ENCODE measurements at places on chromosomes 3 and 15. TPM values are rescaled to one million over a fixed set of nuclear protein-coding genes. Genes with fewer than 3 reads are reported as not detected.
A peak's percentile ranks its signal among the peaks of the same experiment; 100 is the strongest.

The ZBBX gene
- total RNA-seq: not detected

The ALDH1A3 gene
- total RNA-seq: 0.38 TPM

The NUP210 gene
- total RNA-seq: 128 TPM

DNA sequence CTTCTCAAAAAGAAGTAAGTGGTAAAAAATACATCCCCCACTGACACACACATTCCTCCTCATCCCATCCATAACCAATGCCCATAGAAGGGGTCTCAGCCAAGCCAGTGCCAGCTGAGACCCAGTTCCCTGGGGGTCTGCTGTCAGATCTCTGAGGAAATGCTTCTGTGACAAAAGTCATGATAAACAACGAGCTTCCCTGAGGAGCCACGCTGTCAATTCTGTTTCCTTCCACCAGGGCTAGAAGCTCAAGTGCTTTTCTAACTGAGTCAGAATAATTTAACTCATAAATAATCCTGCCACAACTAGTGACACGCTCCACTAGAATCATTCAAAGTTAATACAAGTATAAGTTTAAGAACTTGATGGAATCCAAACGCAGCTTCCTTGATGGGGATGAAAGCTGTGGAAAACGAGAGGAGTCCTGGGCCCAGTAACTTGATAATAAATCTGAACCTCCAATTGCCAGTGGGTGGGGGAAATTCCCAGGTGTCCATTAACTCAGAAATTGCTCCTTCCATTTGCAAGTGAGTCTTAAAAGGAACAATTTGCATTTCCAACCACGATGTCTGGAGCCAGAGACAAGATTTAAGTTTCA is 348.7 kb upstream of the LMCD1 start:
- no peaks in the 10 kb centered on the region for H3K4me1 ChIP-seq
- no peaks in the 10 kb centered on the region for H3K36me3 ChIP-seq
- H3K4me3 ChIP-seq: no peak overlapping the region
- no peak overlapping the region for H3K27ac ChIP-seq
- DNase-seq: no peak

DNA sequence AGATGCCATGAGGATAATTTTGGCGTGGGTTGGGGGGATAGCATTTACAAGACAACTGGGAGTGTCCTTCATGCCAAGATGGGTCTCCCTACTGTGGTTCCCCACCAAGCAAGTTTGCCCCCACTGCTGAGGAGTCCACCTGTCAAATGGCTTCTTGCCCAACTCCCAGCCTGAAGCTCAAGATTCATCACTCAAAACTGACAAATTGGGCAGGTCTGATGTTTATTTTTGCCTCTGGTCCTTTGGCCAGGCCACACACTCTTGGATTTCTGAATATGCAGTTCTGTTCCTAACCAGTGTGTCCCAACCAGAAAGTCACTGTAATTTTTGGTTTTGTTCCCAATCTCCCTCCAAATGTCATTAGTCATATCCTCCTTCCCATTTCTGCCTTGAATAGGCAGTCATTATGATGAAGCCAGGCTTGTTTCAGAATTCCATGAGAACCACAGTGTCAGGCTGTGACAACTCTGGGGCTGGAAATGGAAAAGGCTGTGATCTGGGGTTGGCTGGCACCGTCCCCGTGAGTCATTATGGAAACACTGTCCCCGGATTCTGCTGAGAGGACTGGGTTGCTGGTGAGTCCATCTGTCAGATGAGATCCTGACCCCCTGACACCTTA is 29.3 kb upstream of the MEF2A start:
- H3K27me3 ChIP-seq: no peaks in the 10 kb centered on the region
- no peak overlapping the region for H3K27ac ChIP-seq
- no peak for DNase-seq
- H3K36me3 ChIP-seq: no peaks in the 10 kb centered on the region
- H3K4me3 ChIP-seq: no peak overlapping the region

DNA sequence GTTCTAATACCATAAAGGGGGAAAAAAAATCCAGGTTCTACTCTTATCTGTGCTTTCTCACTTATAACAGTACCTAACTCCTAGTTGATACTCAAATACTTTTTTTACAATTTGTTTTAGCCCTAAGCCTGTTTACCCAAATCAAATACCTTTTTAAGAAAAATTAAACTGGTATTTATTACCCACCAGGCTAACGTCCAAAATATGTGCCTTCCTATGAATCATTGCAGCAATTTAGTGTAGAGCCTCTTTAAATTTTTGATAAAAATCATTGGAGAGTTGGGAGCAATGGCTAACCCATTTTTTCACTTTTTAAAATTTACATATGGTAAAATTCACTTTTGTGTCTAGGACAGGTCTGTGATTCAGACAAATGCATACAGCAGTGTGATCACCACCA is 27.9 kb downstream of the FILIP1L start:
- no peak overlapping the region for H3K27ac ChIP-seq
- no peak overlapping the region for H3K4me3 ChIP-seq
- peaks cover 11% of the 10 kb centered on the region for H3K4me1 ChIP-seq
- H3K36me3 ChIP-seq: no peaks in the 10 kb centered on the region
- no peaks in the 10 kb centered on the region for H3K27me3 ChIP-seq

DNA sequence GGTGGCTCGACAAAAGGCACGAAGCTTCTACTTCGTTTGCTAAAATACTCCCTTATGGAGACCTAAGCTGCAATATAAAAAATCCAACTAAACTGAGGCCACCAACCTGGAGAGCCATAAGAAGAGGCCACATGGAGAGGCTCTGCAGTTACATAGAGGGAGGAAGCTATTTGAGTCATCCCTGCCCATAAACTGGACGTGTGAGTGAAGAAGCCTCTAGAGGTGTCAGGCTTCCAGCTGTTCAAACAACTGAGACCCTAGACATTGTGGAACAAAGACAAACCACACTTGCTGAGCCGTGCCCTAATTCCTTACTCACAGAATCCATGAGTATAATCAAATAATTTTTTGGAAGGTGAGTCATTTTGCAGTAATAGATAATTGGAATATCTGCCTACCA is 50.2 kb upstream of the GMNC start:
- H3K4me1 ChIP-seq: no peaks in the 10 kb centered on the region
- no peaks in the 10 kb centered on the region for H3K36me3 ChIP-seq
- no peaks in the 10 kb centered on the region for H3K27me3 ChIP-seq
- no peak overlapping the region for H3K27ac ChIP-seq
- no peak overlapping the region for H3K4me3 ChIP-seq

The FAM107A gene
- 0.07 TPM for total RNA-seq

DNA sequence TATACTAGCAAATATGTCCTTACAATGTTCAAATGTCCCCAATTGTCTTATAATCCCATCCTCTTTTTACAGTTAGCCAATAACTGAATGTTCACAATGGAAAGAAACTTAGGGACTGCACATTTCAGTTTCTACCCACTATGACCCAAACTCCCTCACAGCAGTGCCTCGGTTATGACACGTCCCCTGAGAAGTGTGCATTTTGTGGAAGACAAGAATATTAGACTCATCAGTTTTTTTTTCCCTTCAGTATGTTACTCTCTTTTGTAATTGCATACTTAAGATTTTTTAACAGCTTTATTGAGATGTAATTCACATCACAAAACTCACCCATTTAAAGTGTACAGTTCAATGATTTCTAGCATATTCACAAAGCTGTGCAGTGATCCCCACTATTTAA is 64.8 kb downstream of the IGF2BP2 start:
- H3K27me3 ChIP-seq: no peaks in the 10 kb centered on the region
- no peak overlapping the region for H3K27ac ChIP-seq
- peaks cover 20% of the 10 kb centered on the region for H3K36me3 ChIP-seq
- no peak for DNase-seq
- H3K4me3 ChIP-seq: no peak overlapping the region

- no peak for DNase-seq
- no peak overlapping the region for H3K27ac ChIP-seq
- H3K36me3 ChIP-seq: no peaks in the 10 kb centered on the region
- H3K27me3 ChIP-seq: peaks cover 8% of the 10 kb centered on the region
- no peak overlapping the region for H3K4me3 ChIP-seq
- peaks cover 6% of the 10 kb centered on the region for H3K4me1 ChIP-seq
These were observed 23.7 kb downstream of the ALPK3 start for GRCh38 chr15:84840741-84841429.

DNA sequence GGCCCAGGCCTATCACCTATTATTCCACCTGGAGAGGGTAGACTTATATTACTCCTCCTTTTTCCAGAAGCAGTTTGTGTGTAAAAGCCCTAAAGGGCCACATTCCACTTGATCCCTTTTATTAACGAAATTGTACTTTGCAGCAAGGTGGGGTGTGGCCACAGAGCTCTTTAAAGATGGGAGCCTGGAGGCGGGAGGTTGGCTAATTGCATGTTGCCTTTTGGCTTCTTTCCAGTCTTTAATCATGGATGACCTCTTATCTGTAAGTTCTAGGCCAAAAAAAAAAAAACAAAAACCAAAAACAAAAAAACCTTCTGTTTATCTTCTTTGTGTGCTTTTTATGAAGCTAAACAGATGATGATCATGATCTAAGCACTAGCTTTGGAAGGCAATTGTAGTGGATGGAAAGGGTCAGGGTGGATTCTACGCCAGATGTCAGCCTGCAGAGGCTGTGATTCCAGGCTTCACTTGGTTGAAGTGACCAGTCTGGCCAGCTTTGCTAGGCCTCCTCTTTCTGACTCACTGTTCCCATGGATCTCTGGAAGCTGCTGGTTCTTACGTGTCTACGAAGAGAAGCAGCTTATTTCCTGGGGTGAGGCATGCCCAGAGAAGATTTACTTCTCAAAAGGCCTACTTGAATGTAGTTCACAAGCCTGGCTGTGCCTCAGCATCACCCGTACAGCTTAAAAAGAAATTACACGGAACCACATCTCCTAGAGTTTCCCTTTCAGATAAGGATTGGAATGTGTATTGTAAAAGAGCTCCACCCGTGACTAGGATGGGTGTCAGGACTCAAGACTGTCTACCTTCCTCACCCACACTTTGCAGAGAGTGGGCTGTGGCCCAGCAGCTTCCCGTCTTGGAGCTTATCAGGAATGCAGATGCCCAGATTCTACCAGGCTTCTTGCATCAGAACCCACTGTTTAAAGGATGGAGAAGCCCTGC is 330.9 kb upstream of the C2CD4B start:
- no peak overlapping the region for H3K4me3 ChIP-seq
- H3K27me3 ChIP-seq: peaks cover 3% of the 10 kb centered on the region
- no peak overlapping the region for H3K27ac ChIP-seq
- no peaks in the 10 kb centered on the region for H3K36me3 ChIP-seq

The SAMMSON gene
- 1.3 TPM for total RNA-seq

DNA sequence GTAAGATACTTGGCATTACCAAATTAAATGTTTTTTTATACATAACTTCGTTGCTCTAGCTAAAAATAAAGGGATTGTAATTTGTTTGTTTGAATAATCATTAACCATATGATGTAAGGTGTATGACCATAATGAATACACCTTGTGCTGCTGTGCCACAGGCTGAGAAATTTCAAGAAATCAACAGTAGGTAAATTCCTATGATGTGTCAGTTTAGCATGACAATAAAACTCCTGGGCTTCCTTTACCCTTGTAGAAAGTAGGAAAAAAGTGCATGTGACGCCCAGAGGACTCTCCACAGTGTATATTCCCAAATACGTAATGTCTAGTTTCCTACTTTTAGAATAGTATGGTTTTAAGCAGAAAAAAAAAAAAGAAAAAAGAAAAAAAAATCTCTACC is 208.1 kb downstream of the SATB1 start:
- H3K27me3 ChIP-seq: no peaks in the 10 kb centered on the region
- no peak overlapping the region for H3K4me3 ChIP-seq
- no peaks in the 10 kb centered on the region for H3K36me3 ChIP-seq

The OPA1 gene
- total RNA-seq: 94.7 TPM

- H3K27me3 ChIP-seq: no peaks in the 10 kb centered on the region
- no peak overlapping the region for H3K27ac ChIP-seq
- no peaks in the 10 kb centered on the region for H3K36me3 ChIP-seq
- no peak overlapping the region for H3K4me3 ChIP-seq
These were observed 149.2 kb upstream of the MITF start for GRCh38 chr3:69590111-69590510.

The CCR8 gene
- total RNA-seq: not detected

DNA sequence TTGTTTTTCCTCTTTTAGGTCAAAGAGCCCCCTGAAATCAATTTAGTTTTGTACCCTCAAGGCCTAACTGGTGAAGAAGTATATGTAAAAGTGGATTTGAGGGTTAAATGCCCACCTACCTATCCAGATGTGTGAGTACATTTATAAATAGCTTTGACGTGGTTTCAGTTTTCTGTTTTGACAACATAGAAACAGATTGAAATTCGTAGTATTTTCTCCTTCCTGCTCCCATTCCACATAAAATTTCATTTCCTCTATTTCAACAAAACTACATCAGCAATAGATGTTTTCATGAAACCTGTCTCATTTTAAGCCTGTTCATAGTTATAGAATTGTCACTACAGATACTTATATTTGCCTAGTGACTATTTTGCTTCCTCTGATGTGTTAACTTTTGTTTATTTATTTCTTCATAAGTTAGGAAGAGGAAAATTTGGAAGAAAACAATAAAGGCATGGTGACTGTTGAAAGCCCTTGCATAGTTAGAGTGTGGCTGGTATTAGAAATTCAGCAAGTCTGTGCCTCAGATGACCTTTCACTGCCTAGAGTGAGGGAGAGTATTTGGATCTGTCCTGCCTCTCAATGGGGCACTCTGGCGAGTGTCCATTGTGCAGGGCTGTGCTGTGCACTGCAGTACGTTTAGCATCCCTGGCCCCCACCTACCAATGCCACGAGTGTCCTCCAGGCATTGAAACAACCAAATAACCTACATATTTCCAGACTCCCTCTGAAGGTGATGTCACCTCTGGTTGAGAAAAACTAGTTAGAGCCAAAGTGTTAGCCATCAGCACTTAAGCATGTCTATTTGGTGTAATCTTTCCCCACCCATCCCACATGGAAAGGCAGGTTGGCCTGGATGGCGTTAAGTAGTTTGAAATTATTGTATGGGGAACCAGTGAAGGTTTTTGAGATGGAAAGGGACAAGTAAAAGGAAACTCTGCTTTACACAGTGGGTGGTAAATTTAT is 5.9 kb downstream of the EIF2AK4 start:
- no peaks in the 10 kb centered on the region for H3K27me3 ChIP-seq
- no peak overlapping the region for H3K27ac ChIP-seq
- H3K4me3 ChIP-seq: no peak overlapping the region
- no peak for DNase-seq

The CRABP1 gene
- 0.40 TPM for total RNA-seq

- peak; percentile 54 for DNase-seq
- H3K27ac ChIP-seq: no peak overlapping the region
- H3K27me3 ChIP-seq: no peaks in the 10 kb centered on the region
- H3K4me1 ChIP-seq: peaks cover 12% of the 10 kb centered on the region
- H3K4me3 ChIP-seq: no peak overlapping the region
- no peaks in the 10 kb centered on the region for H3K36me3 ChIP-seq
These were observed 21.0 kb upstream of the CA12 start for GRCh38 chr15:63402498-63403253.

DNA sequence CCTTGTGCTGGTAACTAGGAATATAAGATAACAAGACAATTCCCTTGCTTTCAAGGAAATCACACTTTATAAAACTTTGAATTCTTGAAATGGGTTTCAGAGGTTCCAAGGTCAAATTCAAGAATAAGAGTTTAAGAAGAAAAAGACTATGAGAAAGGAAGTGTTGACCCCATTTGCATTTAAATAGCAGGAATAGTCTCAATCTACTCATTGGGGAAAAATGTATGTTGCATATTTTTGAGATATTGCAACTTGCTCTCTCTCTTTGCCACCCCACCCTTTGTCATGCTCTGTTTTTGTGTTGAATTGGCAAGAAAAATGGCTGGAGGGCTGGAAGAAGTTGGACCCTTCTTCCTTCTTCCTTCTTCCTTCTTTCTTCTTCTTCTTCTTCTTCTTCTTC is 699.2 kb downstream of the TUSC7 start:
- H3K4me1 ChIP-seq: no peaks in the 10 kb centered on the region
- H3K27ac ChIP-seq: no peak overlapping the region
- H3K4me3 ChIP-seq: no peak overlapping the region
- no peaks in the 10 kb centered on the region for H3K27me3 ChIP-seq
- H3K36me3 ChIP-seq: no peaks in the 10 kb centered on the region

The SCAMP5 gene
- 0.31 TPM for total RNA-seq

The CHRM5 gene
- total RNA-seq: not detected

The GUCA1C gene
- total RNA-seq: not detected

The GP5 gene
- not detected for total RNA-seq
